ENCODE measurements at places on chromosomes 13 and 19. TPM values are rescaled to one million over a fixed set of nuclear protein-coding genes. Genes with fewer than 3 reads are reported as not detected.

DNA sequence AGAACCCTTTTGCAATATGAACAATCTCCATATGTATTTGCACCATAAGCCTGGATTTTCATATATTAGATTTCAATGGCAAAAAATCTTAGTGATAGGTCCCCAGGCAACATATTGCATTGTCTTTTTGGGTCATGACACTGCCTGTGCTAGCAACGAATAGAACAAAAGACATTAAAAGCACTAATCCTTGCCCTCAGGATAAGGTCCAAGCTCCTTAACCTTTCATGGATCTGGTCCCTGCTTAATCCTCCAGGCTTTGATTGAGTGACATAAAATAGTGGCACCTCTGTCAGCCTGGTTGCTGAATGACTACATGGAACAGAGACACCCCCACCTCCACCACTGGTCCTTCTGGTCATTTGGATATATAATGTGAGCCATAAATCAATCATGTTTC, 134.4 kb downstream of the RBM26 start:
- DNase-seq = no peak

- DNase-seq = no peak
Observed at GRCh38 chr13:27921421-27921960, 1.7 kb downstream of the PDX1 start.

GRCh38 chr19:2058570-2059421, 7.8 kb upstream of the MKNK2 start:
- no peak for DNase-seq

The GMIP gene
- total RNA-seq = 18.1 TPM

The ZNF729 gene
- total RNA-seq = not detected

GRCh38 chr13:32840989-32841713, 175.1 kb upstream of the KL start:
- no peak for DNase-seq

GRCh38 chr19:5317321-5317720, 23.3 kb downstream of the PTPRS start:
- no peak for DNase-seq

- no peak for DNase-seq
Observed at GRCh38 chr13:30308548-30308947, 1.2 kb upstream of the KATNAL1 start.

- no peak for DNase-seq
Observed at GRCh38 chr13:25800523-25800922, 251.3 kb downstream of the SHISA2 start.

- DNase-seq = no peak
Observed at GRCh38 chr13:84025824-84026223, 143.6 kb upstream of the SLITRK1 start.

The B3GNT8 gene
- 0.10 TPM for total RNA-seq

DNA sequence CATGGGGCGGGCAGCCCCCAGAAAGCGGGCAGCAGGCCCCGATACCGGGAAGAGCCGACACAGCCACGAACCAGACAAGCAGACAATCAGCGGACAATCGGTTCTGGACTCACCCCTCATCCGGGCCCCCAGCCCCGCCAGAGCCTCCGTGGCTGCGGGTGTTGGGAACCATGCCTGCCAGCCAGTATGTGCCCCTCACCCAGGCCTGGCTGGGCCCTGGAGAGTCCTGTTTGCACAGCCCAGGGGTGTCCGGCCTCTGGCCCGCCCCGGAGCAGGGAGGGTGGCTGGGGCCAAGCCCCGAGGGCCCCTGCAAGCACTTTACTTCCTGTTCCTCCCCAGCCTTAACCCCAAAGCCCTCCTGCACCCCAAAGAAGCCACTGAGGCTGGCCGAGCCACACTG, 7.8 kb downstream of the PODNL1 start:
- no peak for DNase-seq

The CGB2 gene
- total RNA-seq = not detected

The KIR3DL1 gene
- not detected for total RNA-seq

The C13orf46 gene
- 2.6 TPM for total RNA-seq

Data from Panc1 (cell line).